ENCODE measurements at places on chromosomes 11 and 22.
A peak's percentile ranks its signal among the peaks of the same experiment; 100 is the strongest.

DNA sequence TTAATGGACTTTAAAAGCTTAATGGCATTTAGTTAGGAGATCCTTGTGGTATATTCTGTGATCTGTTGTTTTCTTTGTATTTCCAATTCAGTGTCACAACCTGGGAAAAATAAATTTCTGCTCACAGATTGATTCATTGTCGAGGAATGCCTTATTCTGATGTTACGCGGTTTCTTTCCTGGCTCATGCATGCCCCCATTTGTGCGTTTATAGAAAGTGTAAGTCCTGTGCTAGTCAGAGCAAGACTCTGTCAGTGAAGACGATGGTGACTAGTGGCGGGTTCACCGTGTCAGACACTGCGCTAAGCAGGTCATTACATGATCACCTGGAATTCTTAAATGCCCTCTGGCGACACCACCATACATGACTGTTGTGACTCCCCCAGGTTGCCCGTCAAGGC is 169.4 kb downstream of the TBC1D22A start:
- DNase-seq: no peak

DNA sequence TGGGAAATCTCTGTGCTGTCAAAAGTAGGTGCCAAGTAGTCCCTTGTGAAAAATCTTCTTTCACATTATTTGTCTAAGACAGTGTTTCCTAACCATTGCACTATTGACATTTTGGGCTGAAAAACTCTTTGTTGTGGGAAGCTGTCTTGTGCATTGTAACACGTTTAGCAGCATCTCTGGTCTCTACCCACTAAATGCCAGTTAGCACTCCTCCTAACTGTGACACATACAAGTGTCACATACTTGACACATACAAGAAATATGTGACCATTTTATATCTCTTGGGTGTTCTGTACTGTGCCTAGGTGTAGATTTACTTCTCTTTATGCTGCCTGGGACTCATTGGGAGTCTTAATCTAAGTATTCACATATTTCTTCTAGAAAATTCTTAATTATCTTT is 57.8 kb downstream of the NXPE1 start:
- no peak for DNase-seq

DNA sequence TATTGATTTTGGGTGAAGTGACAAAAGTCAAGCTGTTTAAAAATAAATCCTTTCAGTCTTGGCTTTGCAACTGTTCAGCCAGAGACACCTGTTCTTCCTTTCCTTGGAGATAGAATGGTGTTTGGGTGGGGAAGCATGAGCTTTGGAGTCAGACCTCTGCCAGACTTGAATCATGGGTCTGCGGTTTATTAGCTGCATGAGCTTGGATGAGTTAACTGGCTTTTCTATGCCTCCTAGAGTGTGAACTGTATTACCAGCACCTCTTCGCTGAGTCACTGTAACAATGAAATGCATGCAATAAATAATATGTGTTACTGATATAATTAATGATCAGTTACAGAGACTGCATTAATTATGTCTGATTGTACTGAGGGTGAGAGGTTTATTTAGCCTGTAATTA is 13.5 kb upstream of the MYEOV start:
- DNase-seq: no peak

DNA sequence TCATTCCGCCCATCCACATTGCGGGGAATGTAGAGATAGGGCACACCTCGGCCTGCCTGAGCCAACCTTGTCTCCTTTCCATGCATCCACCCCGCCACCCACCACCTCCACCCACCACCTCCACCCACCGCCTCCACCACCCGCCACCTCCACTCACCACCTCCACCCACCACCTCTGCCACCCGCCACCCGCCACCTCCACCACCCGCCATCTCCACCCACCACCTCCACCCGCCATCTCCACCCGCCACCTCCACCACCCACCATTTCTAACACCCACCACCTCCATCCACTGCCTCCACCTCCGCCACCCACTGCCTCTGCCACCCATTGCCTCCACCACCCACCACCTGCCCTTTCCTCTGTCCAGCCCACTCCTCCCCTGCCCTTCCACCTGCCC is 78.4 kb downstream of the IGLL1 start:
- no peak for DNase-seq

- no peak for DNase-seq
Measured at GRCh38 chr11:4466131-4466870, 16.1 kb upstream of the OR52K1 start.

DNA sequence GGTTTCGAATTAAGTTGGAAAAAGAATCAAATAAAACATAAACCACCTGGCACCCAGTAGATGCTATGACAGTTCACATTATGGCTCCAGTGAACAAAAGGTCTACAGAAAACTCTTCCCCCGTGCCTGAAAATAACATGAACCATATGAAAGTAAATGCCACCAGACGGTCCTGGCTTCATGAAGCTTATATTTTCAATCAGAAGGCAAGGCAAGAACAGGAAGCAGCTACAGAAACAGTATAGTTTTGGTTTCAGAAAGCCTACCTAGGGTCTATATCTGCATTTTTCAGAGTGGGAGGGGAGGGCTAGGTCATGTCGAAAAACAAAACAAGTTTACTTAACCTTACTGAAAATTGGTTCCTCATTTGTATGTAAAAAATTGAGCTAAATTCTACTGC is 9.8 kb downstream of the RAB30 start:
- no peak for DNase-seq

DNA sequence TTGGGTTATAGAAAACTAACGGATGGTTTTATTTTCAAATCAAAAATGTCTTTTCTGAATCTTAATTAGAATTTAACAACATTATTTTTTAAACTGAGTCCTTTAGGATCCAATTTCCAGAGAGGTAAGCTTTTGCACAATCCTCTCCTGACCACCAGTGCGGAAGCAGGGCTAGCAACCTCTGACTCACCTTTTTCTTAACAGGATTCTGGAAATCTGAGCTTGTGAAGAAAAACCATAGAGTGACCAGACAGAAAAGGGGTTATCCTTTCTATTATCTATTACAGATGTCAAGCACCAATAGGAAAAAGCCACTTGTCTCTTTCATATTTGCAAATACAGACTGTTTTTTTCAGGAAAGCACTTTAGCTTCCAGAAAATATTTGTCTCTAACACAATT is 25.3 kb downstream of the ALG9 start:
- no peak for DNase-seq

DNA sequence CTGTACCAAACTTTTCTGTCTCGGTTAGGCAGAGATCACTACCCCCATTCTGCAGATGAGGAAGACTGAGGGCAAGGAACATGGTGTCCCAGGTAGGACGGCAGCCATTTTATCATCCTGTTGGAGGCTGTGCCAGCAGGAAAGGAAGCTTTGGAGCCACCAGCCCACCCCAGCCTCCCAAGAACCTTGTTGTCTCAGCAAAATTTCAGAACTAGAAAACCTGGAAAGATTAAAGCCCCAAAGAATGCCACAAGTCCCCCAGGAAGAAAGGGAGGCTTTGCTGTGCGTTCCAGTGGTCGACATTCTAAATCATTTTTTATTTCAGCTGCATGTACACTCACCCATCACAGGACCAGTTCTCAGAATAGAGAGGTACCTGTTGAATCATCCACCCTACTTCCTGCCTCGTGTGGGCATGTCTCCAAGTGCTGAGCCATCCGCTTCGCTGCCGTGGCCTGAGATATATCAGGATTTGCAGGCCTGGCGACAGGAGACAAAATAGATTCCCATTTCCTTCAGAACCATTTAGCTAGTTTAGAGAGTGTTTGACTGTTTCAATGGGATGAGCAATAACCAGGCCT is 13.0 kb upstream of the EIF3D start:
- DNase-seq: peak; percentile 45

DNA sequence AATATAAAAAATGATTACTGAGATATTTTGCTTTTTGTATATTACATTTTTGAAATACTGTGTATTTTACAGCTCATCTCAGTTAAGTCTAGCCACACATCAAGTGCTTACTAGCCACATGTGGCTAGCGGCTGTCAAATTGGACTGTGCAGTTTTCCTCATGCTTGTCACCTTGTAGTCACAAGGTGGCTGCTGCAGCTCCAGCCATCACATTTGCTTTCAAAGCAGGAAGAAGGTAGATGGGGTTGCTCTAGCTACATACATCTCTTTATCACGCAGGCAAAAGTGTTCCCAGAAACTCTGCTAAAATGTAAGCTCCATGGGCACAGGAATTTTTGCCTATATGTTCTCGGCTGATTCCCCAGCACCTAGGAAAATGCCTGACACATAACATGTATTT is 61.5 kb downstream of the MICAL2 start:
- no peak for DNase-seq

- DNase-seq: no peak
Measured at GRCh38 chr11:31812383-31813381, 1.6 kb upstream of the PAX6 start.

- DNase-seq: no peak
Measured at GRCh38 chr11:111999111-111999510, 26.1 kb upstream of the DLAT start.

DNA sequence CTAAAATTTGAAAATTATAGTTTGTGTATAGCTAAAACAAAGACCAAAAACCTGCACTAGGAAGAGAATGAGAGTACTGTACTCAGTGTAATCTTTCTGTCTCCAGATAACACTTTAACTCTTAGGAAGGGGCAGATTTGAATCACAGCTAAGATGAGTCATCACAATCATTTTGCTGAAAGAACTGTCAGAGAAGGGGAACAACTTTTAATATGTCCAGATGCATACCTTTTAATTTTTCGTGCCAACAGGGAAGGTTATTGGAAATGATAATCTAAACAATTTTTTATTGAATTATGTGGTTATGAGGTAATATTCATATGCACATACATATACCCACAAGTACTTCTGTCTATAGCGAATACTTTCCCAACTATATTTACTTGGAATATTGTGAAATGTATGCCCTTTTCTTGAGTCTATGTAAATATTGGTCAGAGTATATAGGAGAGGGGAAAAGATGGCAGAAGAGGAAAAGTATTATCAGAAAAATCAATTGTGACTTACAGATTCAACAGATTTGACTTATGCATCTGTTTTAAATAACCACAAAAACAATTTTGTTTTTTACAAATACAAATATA is 51.1 kb upstream of the MUC15 start:
- DNase-seq: no peak

DNA sequence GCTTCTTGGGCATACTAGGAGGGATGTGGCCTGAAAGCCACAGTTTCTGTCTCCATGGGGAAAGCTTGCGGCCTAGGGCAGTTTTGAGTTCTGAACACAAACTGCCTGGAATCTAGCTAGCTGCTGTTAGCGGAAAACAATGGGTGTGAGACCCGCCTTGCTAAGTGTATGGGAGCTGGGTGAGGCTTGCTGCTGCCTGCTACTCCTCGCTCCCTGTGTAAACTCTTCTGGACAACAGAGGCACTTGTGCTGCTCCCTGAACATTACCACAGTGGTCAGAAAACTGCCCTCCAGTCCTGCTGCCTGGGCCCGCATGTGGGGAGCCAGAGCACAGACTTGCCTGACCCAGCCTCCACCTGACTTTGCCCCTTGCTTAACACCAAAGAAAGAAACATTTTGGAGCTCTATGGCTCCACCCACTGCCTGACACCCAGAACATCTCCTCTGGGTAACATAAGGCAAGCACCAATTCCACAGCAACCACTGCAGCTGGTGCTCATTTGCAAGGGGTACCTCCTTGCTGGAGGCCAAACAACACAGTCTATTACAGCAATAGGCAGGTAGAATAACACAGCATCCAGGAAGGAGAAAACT is 766.3 kb upstream of the RAG2 start:
- DNase-seq: no peak

DNA sequence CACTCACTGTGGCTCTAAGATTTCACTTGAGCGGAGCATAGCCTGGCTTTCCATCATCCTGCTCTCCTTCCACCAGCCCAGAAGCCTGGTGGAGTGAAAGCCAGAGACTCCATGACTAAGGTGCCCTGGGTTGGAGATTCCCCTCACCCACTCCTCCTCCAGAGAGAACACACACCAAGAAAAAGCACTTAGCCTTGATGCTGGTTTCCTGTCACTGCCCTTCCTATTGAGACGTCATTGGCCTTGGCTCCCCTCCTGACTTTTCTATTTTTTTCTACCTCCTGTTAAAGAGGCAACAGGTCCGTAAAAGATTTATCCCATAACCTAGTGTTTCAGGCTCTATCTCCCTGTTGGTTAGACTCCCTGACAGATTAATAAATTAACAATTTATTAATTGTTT is 38.5 kb upstream of the APLNR start:
- no peak for DNase-seq

GRCh38 chr22:49544286-49544685 is 283.4 kb downstream of the BRD1 start:
- DNase-seq: no peak

GRCh38 chr11:516400-516799 is 9.4 kb upstream of the RNH1 start:
- no peak for DNase-seq

GRCh38 chr11:76810151-76810853 is 27.1 kb downstream of the TSKU start:
- DNase-seq: peak; percentile 30

DNA sequence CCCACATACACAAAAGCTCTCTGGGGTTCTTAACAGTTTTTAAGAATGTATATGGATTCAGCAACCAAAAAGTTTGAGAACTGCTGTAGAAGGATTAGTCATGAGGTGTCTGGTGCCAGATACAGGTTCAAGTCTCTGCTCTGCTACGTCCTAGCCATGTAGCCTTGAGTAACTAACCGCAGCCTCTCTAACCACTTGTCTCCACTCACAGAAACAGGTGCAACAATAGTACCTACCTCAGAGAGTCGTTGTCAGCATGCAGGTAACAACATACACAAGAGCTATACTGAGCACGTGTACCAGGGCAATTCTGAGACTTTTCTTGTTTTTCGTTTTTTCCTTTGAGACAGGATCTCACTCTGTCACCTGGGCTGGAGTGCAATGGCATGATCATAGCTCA is 26.9 kb downstream of the CBX7 start:
- no peak for DNase-seq

DNA sequence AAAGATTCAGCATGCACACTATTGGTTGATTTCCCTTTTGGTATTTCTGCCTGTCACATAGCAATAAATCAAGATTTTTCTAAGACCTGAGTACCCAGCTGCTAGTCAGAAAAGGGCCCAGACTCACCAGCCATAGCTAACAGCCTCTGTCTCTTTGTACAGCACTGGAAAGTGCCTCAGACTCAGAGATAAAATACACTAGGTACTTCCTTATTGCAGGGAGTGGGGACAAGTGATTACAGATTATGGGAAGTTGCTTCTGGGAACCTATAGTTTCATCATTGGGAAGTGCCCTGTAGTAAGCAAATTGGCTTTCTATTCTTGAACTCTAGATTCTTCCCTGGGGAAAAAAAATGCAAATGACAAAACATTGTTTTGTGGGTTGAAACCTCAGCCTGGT is at the start of gene CASP5:
Gene CASP5, minus strand, starts transcription at position 166 of the 400 bp plus-strand sequence. Its CDS starts 32 bp downstream, at position 134.
- DNase-seq: no peak

GRCh38 chr22:27135031-27135981 is 477.9 kb downstream of the MIAT start:
- DNase-seq: no peak

GRCh38 chr22:43956805-43957463 is 1.7 kb downstream of the SAMM50 start:
- DNase-seq: no peak

DNA sequence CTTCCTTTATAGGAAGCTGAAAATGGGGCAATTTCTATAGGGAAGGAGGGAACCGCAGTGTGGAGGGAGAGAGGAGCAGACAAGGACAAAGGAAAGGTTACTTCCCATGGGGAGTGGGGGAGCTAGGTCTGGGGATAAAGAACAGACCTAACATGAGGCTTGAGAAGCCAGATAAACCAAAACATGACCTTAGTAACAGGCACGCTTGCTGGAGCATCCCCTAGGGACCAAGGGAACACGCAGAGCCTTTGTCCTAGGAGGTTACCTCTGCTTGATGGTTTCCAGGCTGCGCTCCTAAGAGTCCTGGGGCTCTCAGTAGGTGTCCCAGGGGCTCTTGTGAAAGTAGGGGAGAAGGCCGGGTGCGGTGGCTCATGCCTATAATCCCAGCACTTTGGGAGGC is 271.4 kb upstream of the NCAM1 start:
- DNase-seq: no peak
